ENCODE measurements at places on chromosomes 7 and 10.

DNA sequence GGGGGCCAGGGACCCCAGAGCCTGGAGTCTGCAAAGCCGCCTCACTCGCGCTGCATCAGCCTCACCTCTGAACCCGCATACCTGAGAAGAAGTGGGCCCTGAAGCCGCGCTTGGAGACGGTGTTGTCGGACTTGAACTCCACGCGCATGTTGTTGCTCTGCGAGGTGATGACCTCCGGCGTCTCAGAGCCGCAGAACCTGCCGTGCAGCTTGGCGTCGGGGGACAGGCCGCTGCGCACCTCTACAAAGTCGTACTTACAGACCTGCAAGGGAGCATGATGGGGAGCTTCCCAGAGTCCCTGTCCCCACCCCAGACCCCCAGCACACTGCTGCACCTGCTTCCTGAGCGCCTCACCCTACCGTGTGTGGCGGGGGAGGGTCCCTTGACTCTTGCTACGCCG is 25.7 kb upstream of the OPALIN start:
- DNase-seq = no peak

DNA sequence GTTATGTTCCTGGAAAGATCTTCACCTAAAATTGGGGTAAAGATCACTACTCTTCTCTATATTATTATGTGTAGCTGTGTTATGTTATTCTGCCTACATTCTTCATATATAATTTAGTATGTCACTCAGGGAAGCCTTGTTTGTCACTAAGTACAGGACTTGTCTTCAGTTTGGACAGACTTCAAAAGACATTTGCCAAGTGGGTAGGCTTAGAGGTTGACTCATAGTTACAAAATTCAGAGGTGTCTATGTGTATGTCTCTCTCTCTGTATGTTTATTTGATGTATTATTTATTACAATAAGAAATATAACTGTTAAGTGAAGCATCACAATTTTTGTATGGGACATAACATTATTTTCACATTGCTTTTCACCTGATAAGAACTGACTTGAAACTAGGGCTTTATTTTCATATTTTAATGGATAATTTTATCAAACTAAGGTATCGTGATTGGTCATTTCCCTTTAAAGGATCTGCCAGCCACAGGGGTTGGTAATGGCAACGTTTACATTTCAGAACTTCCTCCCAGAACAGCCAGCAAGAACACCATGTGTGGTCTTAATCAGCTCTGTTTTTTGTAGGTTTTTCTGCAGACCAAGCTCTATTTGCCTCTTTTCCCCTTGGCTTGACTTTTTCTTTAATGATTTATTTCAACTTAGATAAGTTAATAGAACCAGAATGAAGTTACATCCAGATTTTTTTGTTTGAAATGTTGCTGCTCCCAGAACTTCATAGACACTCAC is 262.1 kb upstream of the CACNA2D1 start:
- DNase-seq = no peak

DNA sequence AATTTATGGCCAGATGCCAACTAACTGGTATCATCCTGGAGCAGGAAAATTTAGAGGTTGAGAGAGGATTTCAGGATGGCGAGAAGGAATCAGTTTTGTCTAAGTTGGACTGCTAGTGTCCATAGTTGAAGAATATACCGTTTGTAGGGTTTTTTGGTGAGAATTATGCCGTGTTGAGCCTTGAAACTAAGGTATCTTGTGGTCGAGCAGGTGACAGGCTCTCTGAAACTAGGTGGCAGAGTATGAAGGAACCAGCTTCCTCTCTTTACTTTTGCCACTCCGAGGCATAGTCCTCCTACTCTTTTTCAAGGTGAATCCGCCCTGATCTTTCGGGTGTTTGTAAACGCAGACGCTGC is 9.7 kb downstream of the MDFIC start:
- no peak for DNase-seq

GRCh38 chr10:50231515-50232260 is 19.6 kb downstream of the ASAH2 start:
- DNase-seq = no peak

DNA sequence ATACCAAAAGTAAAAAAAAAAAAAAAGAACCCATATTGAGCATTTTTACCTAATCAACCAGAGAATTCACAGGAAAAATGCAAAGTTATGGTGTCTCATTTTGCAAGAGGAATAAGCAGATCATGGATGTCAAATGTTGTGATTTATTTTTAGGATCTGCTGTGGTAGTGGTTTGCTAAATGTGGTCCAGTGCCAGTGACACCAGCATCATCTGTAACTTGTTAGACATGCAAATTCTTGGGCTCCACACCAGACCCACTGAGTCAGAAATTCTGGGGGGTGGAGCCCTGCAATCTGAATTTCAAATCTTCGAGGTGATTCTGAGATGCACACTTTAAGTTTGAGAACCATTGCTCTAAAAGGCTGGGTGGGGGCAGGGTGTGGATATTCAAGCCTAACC is 30.1 kb upstream of the ZEB1 start:
- DNase-seq = no peak

GRCh38 chr10:93475227-93475626 is 6.9 kb downstream of the MYOF start:
- no peak for DNase-seq

Data from left cardiac atrium (tissue), 4 donors.